ENCODE measurements at places on chromosomes 11 and 22.

DNA sequence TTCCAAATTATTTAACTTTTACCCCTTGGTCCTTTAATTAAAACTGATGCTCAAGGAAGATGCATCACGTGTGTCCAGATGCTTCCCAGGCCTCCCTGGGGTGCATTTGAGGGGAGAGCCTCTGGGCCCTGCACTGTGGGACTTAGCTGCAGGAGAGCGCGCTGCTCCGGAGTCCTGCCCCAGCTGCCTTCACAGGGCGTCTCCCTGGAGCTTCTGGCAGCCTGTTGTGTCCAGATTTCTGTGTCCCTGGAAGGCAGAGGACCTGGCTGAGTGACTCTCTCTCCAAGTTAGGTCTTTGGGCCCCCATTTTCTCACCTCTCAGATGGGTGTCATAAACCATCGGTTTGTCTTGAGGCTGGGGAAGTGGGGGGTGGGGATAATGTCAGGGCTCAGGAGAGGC, 3.0 kb downstream of the ARHGAP8 start:
- no peak for DNase-seq

DNA sequence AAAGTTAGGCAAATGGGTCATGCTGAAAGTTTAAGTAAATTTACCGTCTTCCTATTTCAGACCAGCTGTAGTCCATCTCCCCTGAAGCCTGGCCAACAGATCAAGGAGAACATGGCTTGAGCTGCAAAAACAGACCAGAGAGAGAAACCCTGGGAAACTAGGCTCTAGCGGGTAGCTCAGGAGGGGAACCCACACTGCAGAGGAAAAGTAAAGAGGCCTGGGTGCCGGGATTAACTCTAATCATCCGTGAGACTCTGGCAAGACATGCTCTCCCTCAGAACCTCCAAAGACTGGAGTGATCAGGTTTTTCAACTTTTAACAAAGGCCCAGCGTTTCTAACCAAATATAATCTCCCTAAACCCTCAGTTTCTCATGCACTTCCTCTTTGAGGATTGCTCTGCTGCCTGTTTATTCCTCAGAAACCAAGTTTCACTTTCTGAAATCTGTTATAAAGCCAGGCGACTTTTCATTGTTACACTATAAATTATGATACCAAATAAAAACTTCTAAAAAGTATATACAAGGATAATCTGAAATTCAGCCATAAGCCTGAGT, 67.5 kb downstream of the GAB2 start:
- no peak for DNase-seq

DNA sequence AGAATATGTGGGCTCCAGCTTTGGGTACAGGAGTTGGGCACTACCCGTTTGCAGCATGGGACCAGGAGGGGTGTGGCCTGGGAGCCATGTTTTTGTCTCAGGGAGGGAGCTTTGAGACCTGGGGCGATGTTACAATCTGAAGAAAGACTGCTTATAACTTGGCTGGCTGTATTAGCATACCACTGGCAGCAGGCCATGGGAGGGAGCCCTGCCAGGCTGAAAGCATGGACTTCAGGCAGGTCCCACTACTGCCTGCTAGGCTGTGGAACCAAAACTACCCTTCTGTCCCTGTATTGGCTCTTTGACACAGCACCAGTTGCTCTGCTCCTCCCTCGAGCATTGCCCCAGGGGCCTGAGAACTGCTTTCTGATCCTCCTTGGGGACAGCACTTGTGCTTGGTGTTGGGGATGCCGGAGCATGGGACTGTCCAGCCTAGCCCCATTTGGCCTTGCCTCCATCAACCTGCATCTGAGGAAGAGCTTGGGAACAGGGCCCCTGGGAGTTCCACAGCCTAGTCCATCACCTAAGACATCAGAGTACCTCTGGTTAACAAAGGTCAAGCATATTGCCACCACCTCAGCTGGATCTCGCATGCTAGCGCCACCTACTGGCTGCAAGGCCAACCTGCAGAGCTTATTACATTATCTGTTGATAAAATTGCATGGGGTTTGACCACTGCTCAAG, 217.4 kb downstream of the SBF2 start:
- DNase-seq, result no peak

- DNase-seq, result no peak
These were observed 580.0 kb downstream of the TBC1D22A start for GRCh38 chr22:47342446-47342845.

- no peak for DNase-seq
These were observed 31.3 kb upstream of the WNT7B start for GRCh38 chr22:46008291-46008690.

- no peak for DNase-seq
These were observed 14.7 kb downstream of the EPS8L2 start for GRCh38 chr11:720642-721246.

GRCh38 chr22:49965091-49966040, 4.8 kb downstream of the PIM3 start:
- DNase-seq, result no peak

DNA sequence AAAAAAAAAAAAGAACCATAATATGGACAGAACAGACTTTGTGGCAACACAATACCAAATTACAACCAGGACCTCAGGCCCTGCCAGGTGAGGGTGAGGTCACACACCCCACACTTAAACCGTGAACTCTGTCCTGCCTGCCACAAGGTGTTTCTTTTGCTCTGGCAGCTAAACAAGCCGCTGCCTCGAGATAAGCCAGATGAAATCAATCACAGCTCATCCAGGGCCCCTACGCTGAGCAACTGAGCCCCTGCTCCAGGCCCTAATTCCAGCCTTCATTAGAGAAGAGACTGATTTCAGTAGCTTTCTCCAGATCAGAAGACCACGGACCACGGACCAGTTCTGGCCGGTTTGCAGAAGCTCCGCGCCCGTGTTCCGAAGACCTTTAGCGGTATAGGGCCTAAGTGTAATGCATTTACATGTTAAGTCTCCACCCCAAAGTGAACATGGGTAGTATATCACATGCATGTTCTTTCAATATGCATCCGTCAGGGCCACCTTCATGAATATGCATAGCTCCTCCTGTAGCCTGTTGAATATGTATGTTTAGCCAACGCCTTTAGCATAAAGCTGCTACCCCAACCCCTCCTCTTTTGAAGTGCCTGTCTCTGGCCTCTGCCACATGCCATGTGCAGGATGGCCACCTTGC, 14.8 kb upstream of the RAC2 start:
- DNase-seq, result no peak

DNA sequence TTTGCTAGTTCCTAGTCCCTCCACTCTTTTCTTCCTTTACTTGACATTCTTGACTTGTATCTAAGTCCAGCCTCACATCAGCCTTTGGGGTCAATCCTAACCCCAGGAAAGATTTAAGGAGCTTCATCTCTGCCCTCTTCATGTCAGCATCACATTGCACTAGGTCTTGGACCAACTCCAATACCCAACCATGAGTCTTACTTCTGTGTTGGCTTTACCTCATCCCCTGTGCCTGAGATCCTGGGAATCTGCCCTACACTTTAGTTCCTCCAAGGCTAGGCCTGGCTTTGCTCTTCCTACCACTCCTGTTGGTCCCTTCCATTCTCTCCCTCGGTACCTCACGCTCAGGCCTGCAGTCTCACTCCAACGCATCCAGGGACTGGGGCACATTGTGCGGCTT, 117.0 kb downstream of the SLC1A2 start:
- DNase-seq, result no peak

DNA sequence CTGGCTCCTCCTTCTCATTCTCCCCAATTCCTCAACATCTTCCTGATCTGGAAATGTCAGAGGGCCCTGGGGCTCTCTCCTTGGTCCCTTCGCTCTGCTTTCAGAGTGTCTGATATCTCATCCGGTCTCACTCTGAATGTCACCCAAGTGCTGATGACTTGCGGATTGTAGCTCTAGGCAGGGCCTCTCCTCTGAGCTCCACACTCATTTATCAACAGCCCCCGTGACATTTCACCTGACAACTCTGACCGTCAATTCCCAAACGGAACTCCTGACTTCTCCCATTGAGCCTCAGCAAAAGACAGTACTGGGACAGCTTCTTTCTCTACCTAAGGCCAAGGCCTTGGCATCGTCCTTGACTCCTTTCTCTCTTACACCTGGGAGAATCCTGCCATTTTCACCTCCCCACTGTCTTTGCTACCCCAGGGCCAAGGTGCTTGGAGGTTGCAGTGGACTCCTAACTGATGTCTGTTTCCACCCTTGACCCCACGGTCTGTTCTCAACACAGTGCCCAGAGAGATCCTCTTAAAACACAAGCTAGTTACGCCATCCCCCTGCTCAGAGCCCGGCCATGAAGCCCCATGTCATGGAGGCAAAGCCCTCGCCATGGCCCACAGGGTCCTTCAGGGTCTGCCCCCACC, 57.5 kb upstream of the THY1 start:
- no peak for DNase-seq

DNA sequence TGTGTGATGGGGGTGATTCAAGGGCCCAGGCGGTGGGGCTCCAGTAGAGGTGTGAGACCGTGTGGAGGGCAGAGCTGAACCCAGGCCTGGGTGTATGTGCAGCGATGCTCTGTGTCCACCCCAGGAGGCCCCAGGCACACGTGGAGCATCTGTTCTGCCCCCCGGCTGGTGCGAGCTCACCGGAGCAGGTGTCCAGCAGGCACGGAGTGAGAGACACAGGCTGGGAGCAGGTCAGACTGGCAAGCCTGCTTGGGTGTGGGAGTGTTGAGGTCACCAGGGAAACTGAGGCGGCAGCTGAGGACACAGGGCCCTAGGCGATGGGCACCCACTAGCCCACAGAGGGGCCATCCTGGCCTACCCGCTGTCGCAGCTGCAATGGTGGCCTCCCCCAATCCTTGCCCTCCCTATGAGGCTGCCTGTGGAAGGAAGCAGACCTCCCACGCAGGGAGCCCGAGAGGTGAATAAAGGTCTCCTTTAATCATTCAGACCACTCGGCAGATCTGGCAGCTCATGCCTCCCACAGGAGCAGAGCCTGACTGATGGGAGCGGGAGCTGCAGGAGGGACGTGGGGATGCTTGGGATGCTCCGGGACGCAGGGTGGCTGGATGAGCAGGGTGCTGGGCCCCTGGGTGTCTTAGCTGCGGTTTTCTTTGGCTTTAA, 1165.1 kb downstream of the BRD1 start:
- no peak for DNase-seq

GRCh38 chr11:8267831-8268529, 4.3 kb upstream of the LMO1 start:
- no peak for DNase-seq

GRCh38 chr11:33383075-33383919, 126.1 kb downstream of the HIPK3 start:
- no peak for DNase-seq

- DNase-seq, result no peak
These were observed 36.2 kb downstream of the PISD start for GRCh38 chr22:31625661-31626426.

- no peak for DNase-seq
These were observed 6.3 kb downstream of the PC start for GRCh38 chr11:66951927-66952337.

- no peak for DNase-seq
These were observed 1112.0 kb upstream of the CCDC90B start for GRCh38 chr11:84398017-84398626.

- no peak for DNase-seq
These were observed 32.5 kb downstream of the MUC15 start for GRCh38 chr11:26539517-26539916.

DNA sequence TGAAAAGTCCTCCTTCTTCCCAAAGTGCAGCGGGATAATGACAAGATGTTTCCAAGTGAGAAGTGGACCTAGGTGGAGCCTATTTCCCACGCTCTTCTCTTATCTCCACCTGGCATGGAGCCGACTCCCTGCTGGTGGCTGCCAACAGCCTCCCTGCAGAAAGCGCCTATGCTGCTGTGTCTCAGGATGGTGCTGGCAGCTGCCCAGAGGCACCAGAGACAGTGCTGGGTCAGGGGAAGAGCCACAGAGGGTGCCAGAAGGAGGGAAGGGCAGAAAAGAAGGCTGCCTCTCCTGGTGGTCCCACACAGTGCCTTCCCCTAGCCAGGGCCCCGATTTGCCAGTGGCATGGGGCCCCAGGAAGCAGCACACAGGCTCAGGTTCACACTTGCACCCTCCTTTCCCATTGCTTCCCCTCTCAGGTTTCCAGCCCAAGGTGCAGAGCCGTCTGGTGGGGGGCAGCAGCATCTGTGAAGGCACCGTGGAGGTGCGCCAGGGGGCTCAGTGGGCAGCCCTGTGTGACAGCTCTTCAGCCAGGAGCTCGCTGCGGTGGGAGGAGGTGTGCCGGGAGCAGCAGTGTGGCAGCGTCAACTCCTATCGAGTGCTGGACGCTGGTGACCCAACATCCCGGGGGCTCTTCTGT, 19.0 kb downstream of the CD5 start:
- DNase-seq, result peak; percentile 29

- DNase-seq, result no peak
These were observed 225.3 kb upstream of the B3GAT1 start for GRCh38 chr11:134637091-134638015.

GRCh38 chr11:27653990-27654758, 46.1 kb downstream of the BDNF start:
- DNase-seq, result no peak

- DNase-seq, result no peak
These were observed 52.6 kb downstream of the MAP6 start for GRCh38 chr11:75616281-75616680.

DNA sequence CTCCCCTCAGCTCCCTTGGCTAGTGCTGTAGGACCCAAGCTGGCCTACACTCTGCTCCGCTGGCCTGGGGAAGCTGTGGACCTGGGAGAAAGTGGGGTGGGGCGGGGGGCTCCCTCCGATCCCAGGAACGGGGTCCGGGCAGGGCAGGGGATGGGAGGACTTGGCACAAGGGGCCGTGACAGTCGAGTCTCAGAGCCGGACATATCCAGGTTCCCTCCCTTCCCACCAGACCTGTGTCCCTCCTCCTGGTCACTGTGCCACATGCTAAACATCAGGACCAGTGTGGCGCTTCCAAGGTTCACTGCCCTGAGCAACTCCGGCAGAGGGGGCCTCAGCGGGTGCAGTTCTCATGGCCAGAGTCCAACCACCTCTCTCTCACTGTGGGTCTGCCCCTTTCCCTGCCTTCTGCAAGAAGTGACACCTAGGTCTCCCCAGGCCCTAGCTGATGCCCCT, 2.0 kb downstream of the DUSP8 start:
- no peak for DNase-seq

GRCh38 chr22:20199906-20200305, 49.1 kb upstream of the CCDC188 start:
- no peak for DNase-seq

GRCh38 chr11:1486054-1486825, at the start of gene MOB2:
Gene MOB2 (minus strand): TSS chr11:1486779. CDS start chr11:1486556, 223 bp downstream.
- DNase-seq, result no peak

DNA sequence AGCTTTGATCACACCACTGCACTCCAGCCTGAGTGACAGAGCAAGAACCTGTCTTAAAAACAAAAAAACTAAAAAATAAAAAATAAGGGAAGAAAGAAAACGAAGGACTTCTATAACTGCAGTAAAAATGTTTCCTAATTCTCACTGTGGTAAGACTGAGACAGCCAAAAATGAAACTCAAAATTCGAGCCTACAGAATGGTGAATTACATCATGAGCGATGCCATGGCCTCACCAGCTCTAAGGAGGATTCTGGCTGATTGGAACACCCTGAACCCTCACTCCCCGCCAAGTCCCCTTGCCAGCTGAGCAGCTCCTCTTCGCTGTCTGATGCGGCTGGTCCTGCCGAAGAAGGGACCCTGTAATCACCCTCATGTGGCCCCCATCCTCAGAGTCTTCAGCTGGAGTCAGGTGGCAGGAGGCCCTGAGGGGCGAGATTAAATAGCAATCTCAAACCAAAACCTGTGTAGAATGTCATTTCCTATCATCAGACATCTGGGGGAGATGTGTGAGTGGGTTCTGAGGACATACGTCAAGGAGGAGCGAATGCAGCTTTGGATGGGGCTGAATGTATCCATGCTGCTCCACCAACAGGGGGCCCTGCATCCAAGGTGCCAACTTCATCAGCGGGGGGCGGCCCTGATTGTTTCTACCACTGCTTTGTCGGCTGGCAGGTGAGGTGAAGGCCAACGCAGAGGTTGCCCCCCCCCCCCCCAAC, 29.2 kb downstream of the PDGFB start:
- DNase-seq, result no peak
